ENCODE measurements at places on chromosomes 7 and 10.

- DNase-seq: no peak
Measured at GRCh38 chr7:106371629-106372028, 86.8 kb upstream of the NAMPT start.

DNA sequence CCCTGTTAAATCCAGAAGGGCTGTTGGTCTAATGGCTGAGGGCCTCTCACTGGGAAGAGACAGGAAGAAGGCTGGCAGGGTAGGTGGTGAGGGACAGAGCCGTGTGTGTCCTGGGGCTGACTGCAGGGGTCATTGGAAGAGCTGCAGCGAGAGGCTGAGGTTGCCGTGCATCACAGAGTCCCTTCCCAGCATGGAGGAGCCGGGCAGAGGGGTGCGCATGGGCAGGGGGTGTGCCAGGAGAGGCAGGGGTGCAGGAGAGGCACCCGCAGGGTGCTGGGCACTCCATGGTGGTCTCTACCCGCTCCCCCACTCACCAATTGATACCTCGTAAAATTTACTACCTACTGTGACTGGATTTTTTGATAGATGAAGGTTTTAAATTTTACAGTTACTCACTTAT is 124.3 kb downstream of the ACTR3B start:
- DNase-seq: no peak

GRCh38 chr7:49244543-49244942 is 320.2 kb downstream of the CDC14C start:
- no peak for DNase-seq

DNA sequence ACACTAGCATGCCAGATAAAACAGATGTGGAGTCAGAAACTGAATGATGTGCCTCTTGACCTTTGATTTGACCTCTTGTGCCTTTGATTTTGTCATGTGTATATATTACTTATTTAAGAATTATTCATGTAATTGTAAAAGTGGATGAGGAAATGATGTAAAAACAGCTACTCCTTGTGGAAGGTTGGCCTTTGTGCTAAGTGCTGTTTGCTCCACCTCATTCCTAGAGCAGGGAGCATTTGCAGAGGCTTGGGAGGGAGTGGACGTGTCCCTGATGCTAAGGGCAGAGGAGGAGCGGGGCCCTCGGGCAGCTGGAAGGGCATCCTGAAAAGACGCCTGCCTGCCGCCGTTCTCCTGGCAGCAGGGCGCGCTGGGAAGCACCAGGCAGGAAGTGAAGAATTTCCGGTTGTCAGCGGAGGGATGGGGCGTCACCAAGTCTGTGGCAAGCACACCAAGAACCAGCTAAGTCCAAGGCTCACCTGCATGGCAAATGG is 197.6 kb upstream of the ZNF32 start:
- DNase-seq: no peak

DNA sequence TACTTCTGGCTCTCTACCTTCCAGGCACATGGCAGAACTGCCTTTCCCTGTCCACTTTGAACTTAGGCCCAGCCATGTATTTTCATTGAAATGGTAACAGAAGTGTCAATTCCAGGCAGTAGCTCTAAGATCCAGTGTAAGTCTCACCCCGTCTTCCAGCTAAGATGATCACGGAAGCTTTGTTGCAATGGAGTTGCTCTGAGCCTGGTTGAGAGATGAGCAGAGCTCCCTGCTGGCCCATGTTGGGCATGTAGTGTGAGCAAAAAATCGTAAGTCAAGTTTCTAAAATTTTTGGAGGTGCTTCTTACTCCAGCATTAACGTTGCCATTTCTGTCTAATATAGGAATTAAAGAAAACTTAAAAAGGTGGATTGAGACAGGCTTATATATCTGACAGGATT is 274.4 kb downstream of the IPMK start:
- no peak for DNase-seq

DNA sequence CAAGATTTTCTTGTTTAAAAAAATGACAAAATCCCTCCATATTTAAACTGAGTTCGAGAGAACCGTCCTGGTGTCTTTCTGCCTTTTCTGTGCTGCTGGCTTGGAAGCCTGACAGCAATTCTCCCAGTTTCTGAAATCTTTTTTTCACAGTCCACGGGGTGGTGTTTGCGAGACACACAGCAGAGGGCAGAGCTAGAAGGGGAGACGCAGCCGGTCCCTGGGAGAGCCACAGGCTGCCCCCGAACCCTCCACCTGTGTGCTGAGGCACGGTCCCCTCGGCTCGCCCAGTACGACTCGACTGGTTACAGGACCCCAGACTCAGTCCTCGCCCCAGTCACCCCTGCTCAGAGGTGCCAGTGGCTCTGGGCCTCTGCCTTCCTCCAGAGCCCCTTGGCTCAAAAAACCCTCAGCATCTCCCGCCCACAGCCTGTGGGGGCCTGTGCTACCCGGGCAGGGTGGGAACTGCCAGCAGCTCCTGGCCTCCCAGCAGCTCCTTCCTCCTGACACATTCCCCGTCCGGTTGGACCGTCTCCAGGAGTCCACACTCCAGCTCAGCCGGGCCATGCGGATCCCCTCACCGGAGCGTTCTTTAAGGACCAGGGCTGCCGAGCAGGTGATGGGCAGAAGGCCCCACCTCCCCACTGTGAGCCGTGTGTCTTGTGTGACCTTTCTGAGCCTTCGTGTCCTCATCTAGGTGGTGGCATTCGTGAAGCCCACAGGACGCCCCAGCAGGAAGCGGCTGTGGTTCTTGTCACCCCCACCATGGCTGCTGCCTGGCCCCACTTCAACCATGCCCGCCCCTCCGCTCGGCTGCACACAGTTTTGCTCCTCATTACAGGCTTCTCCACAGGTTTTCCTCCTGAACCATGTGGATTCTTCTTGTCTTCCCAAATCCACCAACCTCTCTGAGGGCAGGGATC is 52.3 kb upstream of the EN2 start:
- DNase-seq: no peak

- DNase-seq: no peak
Measured at GRCh38 chr10:83545901-83546391, 593.4 kb upstream of the GHITM start.

DNA sequence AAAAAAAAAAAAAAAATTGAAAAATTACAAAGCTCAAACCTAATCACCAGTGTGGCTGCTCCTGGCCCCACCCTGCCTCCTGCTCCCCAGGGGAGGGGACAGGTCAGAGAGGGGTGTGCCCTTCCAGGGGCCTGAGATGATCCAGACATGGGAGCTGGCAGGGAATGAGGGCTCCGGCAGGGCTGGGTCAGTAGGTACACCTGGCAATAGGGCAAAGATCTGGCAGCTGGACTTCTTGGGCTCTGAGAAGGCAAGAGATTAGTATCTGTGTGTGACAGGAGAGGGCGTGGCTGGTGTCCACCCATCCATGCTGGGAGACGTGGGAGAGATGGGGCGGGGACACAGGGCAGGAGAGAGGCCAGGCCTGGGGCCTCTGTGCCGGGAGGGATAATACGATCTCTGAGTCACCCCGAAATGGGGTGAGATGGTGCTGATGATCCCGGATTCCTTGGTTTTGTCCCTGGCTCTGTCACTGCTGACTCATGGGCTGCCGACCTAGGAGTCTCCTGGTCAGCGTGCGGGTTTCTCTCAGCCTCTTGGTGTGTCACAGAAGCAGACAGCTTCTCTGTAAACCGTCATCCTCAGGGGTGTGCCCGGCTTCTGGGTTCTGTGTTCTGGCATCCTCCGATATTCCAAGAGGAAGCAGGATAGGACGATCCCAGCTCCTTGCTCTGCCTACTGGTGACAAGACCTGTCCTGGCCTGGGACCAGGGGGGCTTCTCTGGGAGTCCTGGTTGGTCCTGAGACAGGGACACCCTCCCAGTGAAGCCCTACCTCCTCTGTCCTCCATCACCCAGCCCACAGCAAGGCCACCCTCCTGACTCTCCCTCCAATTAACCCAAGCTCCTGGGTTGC is 8.2 kb upstream of the CLDN4 start:
- no peak for DNase-seq

DNA sequence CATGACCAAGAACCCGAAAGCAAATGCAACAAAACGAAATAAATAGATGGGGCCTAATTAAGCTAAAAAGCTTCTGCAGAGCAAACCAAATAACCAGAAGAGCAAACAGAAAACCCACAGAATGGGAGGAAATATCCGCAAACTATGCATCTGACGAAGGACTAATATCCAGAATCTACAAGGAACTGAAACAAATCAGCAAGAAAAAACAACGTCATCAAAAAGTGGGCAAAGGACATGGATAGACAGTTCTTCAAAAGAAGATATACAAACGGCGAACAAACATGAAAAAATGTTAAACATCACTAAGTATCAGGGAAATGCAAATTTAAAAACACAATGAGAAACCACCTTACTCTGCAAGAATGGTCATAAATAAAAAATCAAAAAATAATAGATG is 35.3 kb upstream of the CACUL1 start:
- no peak for DNase-seq

Data from T-helper 2 cell treated with Interferon-gamma antibody and Interleukin-4, amounts not matched to agents 5 μg/mL and 100 μg/mL, for 36 hours (primary cell).